ENCODE measurements at places on chromosomes 16 and 17. TPM values are rescaled to one million over a fixed set of nuclear protein-coding genes. Genes with fewer than 3 reads are reported as not detected.

The ELMO3 gene
- not detected for total RNA-seq

The SCGB1C2 gene
- total RNA-seq, result not detected

The DCTPP1 gene
- 106 TPM for total RNA-seq

GRCh38 chr16:77298418-77299360, 99.5 kb downstream of the SYCE1L start:
- DNase-seq, result peak; percentile 86

GRCh38 chr16:20916942-20917341, 16.4 kb downstream of the LYRM1 start:
- no peak for DNase-seq

- DNase-seq, result no peak
These were observed 366.1 kb downstream of the XYLT1 start for GRCh38 chr16:17104654-17105053.

DNA sequence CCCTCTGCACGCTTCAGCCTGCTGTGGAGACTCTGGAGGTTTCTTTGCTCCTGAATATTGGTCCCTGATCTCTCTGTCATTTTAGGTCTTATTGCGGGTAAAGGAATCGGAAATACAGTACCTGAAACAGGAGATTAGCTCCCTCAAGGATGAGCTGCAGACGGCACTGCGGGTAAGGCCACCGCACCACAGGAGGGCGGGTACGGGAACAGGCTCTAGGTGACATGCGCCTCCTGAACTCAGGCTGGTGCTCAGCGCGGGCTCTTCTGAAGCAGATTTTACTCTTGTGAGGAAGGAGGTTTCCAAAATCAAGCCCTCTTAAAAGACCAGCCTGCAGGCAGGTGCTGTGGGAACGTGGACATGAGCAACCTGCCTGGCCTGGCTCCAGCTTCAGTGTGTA, 29.8 kb downstream of the PLD6 start:
- no peak for DNase-seq

DNA sequence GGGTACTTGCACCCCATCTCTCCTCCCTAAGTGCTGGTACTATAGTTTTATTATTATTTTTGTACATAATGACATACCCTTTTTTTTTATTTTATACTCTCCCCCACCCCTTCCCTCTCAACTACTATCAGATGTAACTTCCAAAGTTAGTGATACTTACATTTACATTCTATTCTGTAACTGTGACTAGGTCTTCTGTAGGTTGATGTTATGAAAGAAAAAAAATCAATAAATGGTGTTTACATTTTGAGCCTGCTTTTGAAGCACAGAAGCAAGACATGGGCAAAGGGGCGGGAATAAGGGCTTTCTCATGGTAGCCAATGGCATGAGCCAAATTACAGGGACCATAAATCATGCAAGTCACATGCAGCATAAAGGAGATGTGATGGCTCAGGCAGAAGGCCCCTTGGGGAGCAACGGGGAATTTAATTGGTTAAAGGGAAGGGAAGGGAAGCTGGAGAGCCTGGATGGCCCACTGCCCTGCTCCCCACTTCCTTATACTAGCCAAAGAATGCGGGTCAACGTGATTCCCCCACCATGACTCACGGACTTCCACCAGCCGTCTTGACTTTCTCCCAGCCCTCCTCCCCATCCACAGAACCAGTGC, 2.4 kb upstream of the ACSF2 start:
- DNase-seq, result peak; percentile 94
